ENCODE measurements at places on chromosomes 7 and 10.

- DNase-seq, result no peak
These were observed 47.8 kb downstream of the BRI3 start for GRCh38 chr7:98329100-98329790.

DNA sequence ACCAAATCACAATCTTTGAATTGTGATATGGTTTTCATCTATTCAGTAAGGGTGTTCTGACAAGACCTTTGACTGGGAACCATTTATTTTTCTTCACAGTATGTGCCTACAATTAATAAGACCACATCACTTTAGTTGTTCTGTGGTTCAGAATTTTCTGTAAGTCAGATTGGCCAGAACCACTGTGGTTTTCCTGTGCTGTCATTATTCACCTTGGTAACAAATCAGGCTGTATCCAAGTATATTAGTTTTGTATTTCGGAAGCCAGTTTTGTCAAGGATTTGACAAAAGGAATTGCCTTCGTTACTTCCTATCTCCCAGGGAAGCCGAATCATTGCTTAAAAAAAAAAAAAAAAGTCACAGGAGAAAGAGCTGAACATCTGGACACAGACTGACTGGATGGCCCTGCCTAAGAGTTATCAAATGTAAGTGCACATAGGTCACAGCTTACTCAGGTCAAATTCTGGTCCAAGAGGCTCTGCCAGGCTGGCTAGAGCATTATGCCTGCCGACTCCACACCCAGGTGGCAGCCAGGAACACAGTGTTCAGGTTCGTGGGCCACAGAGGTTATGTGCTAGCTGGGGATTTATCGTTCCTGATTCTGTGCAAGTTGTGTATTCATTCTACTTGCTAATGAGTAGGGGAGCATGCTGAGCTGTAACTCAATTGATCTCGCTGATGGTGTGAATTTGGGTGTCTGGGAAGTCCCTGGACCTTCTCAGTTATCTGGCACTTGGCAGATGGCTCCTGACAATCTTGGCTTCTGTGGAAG lies 175.3 kb downstream of the JAZF1 start:
- no peak for DNase-seq

- no peak for DNase-seq
These were observed 24.5 kb upstream of the GTF2IRD1 start for GRCh38 chr7:74429153-74429747.

DNA sequence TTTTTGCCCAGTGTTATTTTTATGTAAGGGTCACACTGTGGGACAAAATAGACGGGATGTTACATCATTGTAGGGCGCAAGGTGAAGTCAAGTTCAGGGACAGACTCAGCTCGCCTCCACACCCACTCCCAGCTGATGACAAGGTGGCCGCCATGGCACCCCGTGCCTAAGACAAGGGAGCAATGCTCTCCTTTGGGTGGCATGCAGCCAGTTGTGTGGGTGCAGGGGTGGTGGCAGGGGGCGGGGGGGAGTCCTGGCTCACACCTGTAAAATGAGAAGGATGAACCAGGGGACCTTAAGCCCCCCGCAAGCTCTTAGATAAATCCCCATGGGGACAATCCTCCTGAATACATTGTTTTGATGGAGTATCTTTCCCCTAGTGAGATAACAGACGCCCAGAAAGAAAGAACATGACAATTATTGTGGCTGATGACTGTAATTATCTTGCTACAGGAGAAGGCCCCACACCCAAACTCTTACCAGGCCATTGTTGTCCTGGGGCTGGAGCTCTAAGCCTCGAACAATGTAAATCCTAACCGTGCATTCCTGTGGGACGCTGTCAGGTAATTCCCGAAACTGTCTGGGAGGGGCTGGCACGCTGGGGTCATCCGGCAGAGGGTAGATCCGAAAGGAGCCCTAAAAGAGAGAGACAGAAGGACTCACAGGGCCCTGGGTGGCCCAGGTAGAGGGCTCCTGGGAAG lies 148.7 kb downstream of the MYOF start:
- no peak for DNase-seq

DNA sequence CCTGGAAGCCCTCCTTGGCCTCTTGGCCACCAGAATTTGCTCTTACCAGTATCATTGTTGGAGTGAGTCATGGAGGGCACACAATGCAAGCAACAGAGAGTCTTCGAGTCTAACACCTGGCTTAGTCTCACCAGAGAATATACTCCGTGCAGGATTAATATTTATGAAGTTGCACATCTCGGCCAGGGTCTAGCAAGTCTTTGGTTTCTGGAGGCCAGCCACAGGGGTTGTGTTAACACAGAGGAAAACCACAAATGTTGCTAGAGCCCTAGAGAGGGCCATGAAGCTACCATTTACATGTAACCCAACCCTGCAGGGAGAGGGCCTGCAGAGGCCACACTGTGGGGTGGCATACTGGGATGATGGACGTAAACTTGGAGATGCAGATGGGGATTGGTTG lies 71.8 kb downstream of the MTPN start:
- no peak for DNase-seq

DNA sequence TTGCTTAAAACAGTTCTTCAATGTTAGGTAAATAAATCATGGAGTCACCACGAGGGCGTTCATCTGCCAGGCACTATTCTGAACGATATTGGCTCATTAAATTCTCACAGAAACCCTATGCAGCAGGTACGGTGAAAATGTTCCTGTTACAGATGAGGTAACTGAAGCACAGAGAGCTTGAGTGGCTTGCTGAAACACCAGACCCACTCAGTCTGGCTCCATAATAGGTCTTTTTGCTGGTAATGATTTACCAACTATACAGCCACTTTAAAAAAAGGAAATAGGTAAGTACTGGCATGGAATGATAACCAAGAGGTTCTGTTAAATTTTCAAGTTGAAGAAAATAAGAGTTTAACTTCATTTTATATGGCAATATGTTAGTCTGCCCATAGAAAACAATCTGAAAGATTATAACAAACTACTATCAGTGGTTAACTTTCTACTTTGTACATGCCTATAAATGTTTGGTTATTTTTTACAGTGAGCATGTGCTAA lies 1.3 kb upstream of the TM9SF3 start:
- peak; percentile 30 for DNase-seq

DNA sequence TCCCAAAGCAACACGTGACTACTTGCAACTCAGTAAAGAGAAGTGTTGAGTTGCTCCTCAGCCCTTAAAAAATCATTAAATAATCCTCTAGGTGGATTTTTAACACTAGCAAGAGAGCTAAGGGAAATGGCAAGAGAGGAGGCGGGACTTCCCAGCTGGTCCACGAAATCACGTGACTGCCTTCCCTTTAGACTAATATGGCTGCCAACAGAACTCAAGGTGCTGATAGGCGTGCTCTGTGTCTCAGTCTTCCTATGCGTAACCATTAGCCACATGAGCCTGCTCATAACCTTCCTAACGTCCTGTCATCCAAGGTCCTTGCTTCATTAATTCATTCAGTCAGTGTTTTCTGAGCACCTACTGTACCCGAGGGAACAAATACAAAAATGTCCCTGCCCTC lies 66.0 kb downstream of the RSU1 start:
- DNase-seq, result no peak

DNA sequence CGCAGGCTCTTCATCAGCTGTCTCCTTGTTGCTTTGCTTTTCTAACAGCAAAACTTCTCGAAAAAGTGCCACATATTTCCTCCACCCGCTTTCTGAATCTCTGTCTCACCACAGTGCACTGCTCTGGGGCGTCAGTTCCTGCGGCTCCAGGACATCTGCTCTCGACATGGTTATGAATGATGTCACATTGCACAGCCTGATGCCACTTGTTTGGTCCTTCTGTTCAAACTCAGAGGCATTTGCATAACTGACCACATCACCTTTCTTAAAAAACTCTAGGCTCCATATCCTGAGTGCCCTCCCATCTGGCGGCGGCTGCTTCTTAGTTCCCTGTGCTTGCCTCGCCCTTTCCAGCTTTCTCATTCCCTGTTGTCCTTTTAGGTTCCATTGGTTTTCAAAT lies 469.3 kb upstream of the COBL start:
- DNase-seq, result no peak

DNA sequence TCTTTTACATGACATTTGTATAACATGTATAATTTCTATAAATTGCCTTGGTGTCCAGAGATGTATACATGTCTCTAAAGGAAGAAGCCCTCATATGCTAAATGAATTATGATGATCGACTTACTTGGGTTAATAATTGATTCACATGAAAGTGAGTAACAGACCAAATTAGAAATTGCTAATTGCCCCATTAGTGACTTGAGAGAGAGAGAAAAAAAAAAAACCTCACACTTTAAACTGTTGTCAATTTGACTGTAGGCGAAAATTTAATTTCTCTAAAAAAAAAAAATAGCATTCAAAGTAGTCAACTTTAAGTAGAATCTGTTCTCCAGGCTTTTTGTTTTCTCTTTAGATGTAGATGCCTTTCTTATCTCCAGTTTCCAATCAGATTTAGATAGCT lies 383.3 kb downstream of the SH2D4B start:
- no peak for DNase-seq

DNA sequence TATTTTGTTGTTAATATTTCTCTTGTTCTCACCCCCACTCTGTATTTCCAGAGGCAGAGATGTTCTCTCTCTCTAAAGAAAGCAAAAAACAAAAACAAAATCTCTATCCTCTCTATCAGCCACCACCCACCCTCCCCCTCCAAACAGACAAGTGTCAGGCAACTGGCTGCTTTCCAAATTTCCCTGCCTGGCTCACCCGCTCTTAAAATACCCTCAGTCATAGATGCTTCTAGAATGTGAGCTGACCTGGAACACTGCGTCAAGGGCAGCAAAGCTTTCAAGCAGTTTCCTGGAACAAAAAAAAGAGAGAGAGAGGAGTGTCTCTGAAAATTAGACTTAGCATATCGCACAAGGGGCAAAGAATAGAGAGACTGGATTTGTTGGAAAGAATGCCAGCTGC lies 341.0 kb upstream of the ZMIZ1 start:
- DNase-seq, result peak; percentile 30

DNA sequence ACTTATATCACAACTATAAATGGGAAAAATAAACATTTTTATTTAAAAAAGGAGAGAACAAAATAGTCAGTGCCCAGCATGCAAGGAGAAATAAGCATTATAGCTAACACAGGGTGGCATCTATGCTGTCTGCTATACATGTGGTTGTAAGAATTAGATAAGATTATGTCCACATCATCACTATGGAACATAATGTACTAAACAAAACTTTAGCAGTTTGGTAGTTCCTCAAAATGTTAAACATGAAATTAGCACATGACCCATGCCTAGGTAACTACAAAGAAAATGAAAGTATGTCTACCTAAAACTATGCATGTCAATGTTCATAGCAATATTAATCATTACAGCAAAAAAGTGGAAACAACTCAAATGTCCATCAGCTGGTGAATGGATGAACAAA lies 28.7 kb upstream of the RUFY2 start:
- no peak for DNase-seq

GRCh38 chr7:102320181-102320580 lies 33.5 kb downstream of the SH2B2 start:
- no peak for DNase-seq

DNA sequence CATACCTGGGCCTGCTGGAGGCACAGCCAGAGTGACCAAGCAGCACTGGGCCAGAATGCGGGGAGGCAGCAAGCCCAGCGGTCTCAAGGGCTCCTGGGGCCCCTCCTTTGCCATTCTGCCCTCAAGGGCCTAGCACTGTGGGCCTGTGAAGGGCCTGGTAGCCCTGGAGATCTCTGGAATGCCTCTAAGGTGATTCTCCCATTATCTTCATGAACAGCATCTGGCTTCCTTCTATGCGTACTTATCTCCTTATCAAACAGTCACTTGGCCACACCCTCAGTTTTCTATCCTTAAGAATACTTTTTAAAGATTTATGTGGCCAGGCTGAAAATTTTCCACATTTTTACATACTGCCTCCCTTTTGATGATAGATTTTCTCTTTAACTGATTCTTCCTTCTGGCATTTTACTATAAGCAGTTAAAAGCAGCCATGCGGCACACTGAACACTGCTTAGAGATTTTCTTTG lies 67.5 kb upstream of the CCNY start:
- DNase-seq, result no peak

DNA sequence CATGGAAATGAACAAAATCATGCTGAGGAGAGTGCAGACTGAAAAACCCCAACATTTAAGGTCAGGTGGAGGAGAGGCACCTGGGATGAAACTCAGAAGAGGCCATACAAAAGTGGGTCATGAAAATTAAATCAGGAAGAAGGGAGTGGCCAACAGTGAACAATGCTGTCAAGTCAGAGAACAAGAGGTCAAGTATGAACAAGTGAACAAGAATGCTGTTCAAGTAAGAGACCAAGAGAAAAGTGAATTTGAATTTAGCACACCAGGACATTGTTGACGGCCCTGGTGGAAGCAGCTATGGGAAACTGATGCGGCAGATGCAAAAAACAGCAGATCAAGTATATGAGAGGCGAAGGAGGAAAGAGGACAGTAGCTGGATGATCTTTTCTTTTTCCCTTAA lies 7.9 kb downstream of the CEP41 start:
- DNase-seq, result no peak

DNA sequence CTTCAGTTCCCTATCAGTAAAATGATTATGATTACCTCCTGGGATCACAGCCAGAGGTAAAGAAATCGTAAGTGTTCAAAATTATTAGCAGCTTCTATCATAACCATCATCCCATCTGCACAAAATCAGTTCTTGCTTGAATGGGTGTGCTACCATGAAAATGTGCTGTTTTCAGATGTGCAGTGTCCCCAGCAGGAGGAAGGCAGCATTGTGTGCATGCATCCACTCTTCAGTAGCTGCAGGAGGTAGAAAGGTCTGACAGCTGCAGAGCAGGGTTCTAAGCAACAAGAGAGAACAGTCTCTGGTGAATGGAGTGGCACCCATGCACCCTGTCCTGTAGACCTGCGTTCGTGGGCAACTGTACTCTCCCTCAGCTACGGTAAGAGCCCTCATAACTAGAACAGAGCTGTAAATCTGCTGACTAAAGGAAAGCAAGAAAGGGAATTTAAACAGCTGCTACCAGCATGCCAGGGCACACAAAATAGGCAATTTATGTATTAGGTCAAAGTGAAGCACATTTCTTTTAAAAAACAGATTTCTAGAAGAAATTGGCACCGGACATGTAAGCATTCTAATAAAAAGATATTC lies 21.2 kb downstream of the VSTM2A start:
- no peak for DNase-seq
